Psoas muscle (tissue), 8 donors: ENCODE measurements at places on chromosomes 2 and 18. TPM values are rescaled to one million over a fixed set of nuclear protein-coding genes. Genes with fewer than 3 reads are reported as not detected.

DNA sequence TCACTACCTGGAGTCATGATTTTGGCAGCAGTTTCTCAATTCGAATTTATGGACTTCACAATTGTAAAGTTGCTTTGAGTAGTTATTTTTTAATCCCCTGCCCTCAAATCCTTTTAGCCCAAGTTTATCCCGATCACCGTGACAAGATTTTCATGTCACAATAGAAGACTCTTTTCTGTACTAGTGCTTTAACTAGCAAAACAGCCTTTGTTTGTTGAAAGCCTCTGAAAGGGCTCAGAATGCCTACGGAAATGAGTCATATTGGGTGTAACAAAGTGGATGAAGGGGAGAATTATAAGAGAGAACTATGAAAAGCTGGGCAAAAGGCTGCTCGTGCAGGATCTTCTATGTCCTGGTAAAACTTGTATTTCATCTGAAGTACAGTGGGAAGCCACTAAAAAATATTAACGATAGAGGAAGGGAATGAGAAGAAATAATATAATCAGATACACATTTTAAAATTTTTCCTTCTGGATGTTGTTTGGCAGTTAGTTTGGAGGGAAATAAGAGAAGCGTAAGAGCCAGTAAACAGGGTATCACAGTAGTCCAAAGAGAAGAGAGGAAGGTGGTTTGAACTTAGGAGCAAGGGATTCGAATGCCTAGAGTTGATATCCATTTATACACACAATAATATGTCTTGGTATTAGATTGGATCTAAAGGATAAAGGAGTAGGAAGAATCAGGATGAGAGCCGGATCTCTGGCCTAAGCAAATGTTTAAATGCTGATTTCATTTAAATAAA is 114.9 kb downstream of the GALNT13 start:
- DNase-seq = no peak

DNA sequence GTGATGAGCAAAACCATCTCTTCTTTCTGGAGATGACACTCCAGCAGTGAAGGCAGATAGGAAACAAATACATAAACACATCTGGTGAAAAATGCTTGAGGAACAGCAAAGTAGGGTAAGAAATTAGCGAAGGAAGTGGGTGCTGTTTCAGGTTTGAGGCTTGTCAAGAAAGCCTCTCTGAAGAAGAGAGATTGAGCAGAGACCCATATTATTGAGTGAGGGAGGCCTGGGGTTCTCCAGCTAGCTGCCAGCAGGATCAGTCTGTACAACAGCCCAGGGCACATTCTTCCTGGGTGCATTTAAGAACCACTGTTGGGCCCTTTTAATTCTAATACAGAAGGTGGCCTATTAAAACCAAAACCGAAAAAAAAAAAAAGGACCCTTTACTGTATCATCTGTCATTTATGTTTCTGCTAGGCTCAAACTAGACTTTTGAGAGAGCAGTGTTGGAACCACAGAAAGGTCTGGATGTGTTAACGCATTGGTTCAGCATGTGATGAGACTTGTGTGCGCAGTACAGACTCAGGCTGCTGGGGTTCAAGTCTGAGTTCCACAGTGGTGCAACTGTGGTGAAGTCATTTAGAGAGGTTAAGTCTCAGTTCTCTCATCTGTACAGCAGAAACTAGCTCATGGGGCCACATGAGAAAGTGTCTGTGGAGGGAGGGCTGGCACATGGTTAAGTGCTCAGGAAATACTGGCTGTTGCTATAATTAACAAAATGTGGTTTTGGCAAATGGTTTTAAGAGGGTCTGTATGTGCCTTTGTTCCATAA is 28.9 kb downstream of the MGAT5 start:
- no peak for DNase-seq

GRCh38 chr2:20410556-20411277 is 36.2 kb upstream of the RHOB start:
- DNase-seq = no peak

The FAM98A gene
- 77.9 TPM for total RNA-seq

DNA sequence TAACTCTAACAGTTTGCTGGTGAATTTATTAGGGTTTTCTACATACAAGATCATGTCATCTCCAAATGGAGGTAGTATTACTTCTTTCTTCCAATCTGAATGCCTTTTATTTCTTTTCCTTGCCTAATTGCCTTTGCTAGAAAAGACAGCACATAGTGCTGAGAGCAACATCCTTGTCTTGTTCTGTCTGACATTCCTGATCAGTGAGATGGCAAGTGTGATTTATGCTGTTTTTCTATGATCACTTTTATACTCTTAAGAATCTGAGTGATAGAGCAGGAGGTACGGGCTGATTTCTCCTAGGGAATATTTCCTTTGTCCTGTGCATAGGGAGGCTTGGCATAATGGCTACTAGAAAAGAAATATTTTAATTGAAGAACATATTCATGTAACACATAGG is 17.3 kb downstream of the LYPD6B start:
- DNase-seq = no peak

The REG3G gene
- not detected for total RNA-seq

DNA sequence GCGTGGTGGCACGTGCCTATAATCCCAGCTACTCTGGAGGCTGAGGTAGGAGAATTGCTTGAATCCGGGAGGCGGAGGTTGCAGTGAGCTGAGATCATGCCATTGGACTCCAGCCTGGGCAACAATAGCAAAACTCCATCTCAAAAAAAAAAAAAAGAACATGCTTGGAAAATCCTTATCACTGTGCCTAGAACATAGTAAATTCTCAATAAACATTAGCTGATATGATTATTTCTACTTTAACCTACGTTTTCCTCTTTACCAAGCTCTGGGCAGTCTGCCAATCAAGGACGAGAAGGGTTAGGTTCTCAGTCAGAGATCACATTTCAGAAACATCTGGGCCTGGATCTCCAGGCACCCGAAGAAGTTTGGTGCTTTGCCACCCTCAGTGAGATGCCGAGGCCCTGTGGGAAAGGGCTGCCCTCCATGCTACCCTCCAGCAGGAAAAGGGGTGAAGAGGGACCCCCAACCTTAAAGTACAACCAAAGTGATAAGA is 107.7 kb downstream of the BCL11A start:
- no peak for DNase-seq

GRCh38 chr2:108370080-108370479 is 7.7 kb upstream of the SULT1C4 start:
- DNase-seq = no peak

The PLGLB2 gene
- not detected for total RNA-seq

DNA sequence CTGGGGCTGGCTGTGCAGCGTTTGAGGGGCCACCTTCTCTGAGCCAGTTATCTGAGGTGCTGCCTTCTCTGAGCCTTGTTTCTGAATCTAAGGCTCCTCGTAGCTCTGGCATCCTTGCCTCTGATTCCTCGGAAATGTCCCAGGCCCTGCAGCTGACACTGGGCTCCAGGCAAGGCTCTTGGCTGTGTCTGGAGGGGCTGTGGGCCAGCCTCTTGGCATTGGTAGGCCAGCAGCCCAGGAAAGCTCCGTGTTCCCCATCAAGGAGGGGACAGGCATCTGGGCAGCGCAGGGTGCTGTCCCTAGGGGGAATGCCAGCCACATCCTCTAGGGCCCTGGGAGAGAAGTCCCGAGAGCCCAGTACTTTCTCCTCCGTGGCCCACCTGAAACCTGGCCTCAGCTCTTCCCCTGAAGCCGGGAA is 40.7 kb upstream of the TAF1B start:
- no peak for DNase-seq

- no peak for DNase-seq
These were observed 9.1 kb downstream of the TPRKB start for GRCh38 chr2:73728043-73728442.

The GAL3ST2 gene
- total RNA-seq = not detected

GRCh38 chr2:236712961-236713673 is 143.5 kb downstream of the ACKR3 start:
- no peak for DNase-seq

GRCh38 chr2:38619458-38620164 is 16.9 kb upstream of the HNRNPLL start:
- no peak for DNase-seq
